ENCODE measurements at places on chromosomes 7 and 10. TPM values are rescaled to one million over a fixed set of nuclear protein-coding genes. Genes with fewer than 3 reads are reported as not detected.
A peak's percentile ranks its signal among the peaks of the same experiment; 100 is the strongest.

DNA sequence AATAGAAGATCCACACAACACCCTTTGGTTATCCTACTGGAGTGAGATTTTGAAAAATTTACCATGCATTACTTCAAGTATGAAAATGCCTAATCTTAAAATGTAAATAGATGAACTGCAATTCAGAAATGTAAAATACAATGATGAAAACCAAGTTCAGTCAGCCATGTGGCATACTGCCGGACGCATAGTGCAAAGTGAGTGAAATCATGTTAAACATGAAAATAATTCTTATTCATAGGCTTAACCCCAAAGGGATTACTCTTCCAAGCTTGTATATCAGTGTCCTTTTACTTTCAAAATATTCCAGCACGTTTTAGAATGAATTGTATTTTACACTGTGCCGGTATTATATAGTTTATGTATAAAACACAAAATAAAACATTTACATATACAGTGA lies 99.8 kb downstream of the THSD7A start:
- H3K27me3 ChIP-seq = no peaks in the 10 kb centered on the region
- H3K4me3 ChIP-seq = no peak overlapping the region
- no peak for DNase-seq

DNA sequence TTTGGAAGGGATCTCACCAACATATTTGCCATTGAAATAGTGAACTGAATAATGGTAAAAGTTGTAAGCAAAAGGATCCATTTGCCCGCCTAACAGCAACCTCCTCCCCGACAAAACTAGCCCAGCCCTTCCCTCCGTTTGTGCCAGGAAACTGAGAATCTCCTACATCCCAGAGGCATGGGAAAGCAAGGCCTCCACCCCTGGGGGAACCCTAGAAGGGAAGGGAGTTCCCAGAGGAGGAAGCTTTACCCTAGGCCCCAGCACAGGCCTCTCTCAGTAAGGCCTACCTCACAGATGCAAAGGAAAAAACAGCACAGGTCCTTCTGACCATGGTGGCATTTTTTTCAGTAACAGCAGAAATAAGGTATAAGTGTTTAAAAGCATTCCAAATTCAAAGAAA lies 229.7 kb downstream of the ELMO1 start:
- DNase-seq = no peak
- H3K27me3 ChIP-seq = peaks cover 25% of the 10 kb centered on the region
- H3K27ac ChIP-seq = no peak overlapping the region
- H3K36me3 ChIP-seq = no peaks in the 10 kb centered on the region

GRCh38 chr7:139697056-139697455 lies 80.7 kb downstream of the HIPK2 start:
- no peaks in the 10 kb centered on the region for H3K4me1 ChIP-seq
- H3K4me3 ChIP-seq = no peak overlapping the region
- no peaks in the 10 kb centered on the region for H3K27me3 ChIP-seq
- H3K36me3 ChIP-seq = 0 out of 2 replicates have a peak, but pooled peaks cover 3% of the 10 kb centered on the region

GRCh38 chr7:82339958-82340357 lies 103.6 kb downstream of the CACNA2D1 start:
- H3K27me3 ChIP-seq = no peaks in the 10 kb centered on the region
- H3K4me1 ChIP-seq = no peaks in the 10 kb centered on the region
- no peak overlapping the region for H3K27ac ChIP-seq
- no peak overlapping the region for H3K4me3 ChIP-seq
- no peaks in the 10 kb centered on the region for H3K36me3 ChIP-seq

DNA sequence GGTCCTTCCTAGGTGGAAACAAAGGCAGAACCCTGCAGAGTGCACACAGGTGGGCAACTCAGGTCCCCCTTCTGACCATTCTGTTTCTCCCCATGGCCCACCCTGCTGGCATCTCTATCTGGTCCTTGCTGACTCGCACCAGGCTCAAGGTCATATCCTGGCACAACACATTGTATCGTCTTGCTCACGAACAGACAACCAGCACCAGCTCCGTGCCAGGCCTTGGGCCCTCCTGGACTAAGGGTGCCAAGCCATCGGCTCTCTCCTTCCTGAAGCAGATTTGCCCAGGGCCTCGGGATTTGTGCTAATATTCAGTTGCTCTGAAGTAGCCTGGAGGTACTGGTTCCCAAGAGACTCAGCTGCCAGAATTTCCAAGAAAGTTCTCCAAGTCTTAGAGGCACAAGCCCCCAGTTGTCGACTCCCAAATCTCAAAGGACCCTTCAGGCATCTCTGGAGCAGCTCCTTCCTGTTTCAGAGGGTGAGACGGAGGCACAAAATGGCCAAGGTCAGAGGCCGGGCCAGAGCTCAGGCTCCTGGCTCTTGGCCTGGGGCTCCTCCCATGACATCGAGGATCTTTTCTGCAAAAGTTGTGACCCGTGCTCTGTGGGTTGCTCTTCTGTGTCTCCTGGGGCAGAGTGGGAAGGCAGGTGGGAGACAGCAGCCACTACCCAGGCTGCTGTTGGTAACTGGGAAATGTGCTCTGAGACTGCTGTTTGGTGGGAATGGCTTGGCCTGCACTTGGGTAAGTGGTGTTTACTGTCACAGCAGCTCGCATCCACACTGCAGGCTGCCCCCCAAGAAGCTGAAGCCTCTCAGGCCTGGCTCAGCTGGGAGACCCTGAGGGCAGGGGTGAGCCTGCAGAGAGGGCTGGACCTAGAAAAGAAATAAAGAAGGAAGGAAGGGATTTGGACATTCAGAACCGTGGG lies 121.3 kb downstream of the RGS10 start:
- H3K27me3 ChIP-seq = no peaks in the 10 kb centered on the region
- H3K36me3 ChIP-seq = no peaks in the 10 kb centered on the region
- no peak overlapping the region for H3K27ac ChIP-seq
- H3K4me1 ChIP-seq = peaks cover 6% of the 10 kb centered on the region

DNA sequence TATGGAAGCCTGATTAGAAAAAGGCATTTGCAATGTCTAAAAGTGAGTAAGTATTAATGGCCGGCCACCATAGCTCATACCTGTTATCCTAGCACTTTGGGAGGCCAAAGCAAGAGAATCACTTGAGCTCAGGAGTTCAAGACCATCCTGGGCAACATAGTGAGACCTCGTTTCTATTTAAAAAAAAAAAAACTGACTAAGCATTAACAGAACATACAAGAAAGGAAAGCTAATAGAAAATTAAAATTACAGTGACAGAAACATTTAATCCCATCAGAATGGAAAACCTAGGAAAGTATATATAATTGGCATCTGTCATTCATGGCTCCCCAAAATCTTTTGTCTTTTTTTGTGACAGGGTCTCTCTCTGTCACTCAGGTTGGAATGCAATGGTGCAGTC lies 55.9 kb downstream of the AOC1 start:
- H3K4me1 ChIP-seq = no peaks in the 10 kb centered on the region
- no peak overlapping the region for H3K27ac ChIP-seq
- DNase-seq = no peak

DNA sequence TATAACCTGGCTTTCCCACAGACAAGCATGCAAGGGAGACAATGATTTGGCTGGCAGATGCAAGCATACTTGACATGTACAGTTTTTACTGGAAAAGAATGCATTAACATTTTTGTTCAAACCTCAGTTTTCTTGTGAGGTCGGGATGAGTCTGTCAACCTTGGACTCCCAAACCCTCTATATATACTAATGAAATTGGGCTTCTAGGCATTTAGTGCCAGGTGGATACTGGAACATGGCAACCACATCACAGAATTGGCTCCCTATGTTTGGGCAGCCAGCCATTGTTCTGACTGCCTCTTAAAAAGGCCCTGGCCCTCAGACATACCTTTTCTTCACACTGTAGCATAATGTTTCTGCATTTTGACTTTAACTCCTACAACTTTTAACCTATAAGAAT lies 39.1 kb downstream of the CDK6 start:
- H3K27ac ChIP-seq = no peak overlapping the region
- DNase-seq = no peak
- H3K4me3 ChIP-seq = no peak overlapping the region
- peaks cover 6% of the 10 kb centered on the region for H3K4me1 ChIP-seq
- H3K27me3 ChIP-seq = no peaks in the 10 kb centered on the region

GRCh38 chr10:126017961-126018560 lies 121.7 kb downstream of the FANK1 start:
- no peaks in the 10 kb centered on the region for H3K36me3 ChIP-seq
- no peaks in the 10 kb centered on the region for H3K27me3 ChIP-seq
- no peak for DNase-seq
- no peak overlapping the region for H3K27ac ChIP-seq
- no peaks in the 10 kb centered on the region for H3K4me1 ChIP-seq

GRCh38 chr10:32891261-32891660 lies 66.8 kb downstream of the ITGB1 start:
- H3K4me3 ChIP-seq = no peak overlapping the region
- H3K4me1 ChIP-seq = no peaks in the 10 kb centered on the region
- H3K27ac ChIP-seq = no peak overlapping the region
- H3K27me3 ChIP-seq = no peaks in the 10 kb centered on the region
- peaks cover under 1% of the 10 kb centered on the region for H3K36me3 ChIP-seq
- DNase-seq = no peak

DNA sequence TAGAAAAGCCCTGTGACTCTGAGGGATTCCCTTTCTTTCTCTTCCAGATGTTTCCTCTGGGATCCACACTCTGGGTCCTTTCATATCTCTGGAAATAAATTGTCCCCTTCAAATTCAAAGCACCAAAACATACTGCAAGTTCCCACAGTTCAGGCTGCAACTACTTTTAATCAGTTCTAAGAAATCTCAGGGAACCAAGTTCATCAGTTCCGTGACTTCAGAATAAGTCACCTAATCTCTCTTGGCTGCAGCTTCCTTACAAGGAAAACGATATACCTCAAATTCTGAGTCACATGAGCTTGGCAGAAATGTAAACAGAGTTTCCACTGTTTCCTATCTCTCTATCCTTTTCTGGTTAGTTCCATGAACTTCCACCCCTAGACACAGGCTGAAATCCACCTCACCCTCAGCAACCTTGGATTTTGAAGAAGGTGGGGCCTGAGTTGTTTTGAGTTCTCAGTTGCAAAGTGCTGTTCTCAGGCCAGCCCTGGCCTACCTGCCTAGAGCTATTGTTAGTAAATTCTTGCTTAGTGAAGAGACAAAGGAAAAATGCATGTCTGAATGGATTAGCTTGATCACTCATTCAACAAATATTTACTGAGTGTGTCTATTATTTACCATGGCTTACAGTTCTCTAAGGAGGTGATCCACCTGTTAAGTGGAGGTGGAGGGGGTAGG lies 59.3 kb upstream of the IL6 start:
- no peak overlapping the region for H3K27ac ChIP-seq
- DNase-seq = peak; percentile 6
- no peaks in the 10 kb centered on the region for H3K27me3 ChIP-seq
- no peak overlapping the region for H3K4me3 ChIP-seq
- no peaks in the 10 kb centered on the region for H3K36me3 ChIP-seq
- no peaks in the 10 kb centered on the region for H3K4me1 ChIP-seq

GRCh38 chr7:3294432-3295100 lies 6.5 kb upstream of the SDK1 start:
- peaks cover 9% of the 10 kb centered on the region for H3K27me3 ChIP-seq
- H3K4me1 ChIP-seq = no peaks in the 10 kb centered on the region
- H3K27ac ChIP-seq = no peak overlapping the region
- no peak overlapping the region for H3K4me3 ChIP-seq
- no peaks in the 10 kb centered on the region for H3K36me3 ChIP-seq

- no peak overlapping the region for H3K4me3 ChIP-seq
- H3K27ac ChIP-seq = no peak overlapping the region
- no peaks in the 10 kb centered on the region for H3K27me3 ChIP-seq
- no peaks in the 10 kb centered on the region for H3K4me1 ChIP-seq
Measured at GRCh38 chr7:8818406-8818805, 385.0 kb downstream of the NXPH1 start.

DNA sequence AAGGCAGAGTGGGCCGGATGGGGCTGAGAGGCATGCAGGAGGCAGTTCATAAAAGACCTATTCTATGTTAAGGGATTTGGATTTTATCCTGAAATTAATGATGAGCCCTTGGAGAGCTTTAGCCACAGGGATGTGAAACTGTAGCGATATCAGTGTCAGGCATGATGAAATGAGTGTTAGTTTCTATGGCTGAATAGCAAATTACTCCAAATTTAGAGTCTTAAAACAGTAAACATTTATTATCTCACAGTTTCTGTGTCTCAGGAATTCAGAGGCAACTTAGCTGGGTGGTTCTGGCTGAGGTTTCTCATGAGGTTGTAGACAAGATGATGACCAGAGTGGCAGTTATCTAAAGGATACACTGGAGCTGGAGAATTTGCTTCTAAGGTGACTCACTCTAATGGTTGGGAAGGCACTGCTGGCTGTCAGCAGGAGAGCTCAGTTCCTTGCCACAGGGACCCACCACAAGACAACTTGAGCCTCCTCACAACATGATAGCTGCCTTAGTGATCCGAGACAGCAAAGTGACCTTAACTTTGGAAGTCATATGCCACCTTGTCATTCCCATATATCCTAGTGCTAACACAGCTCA lies 36.7 kb upstream of the SFTPD start:
- peaks cover 29% of the 10 kb centered on the region for H3K4me1 ChIP-seq
- H3K4me3 ChIP-seq = no peak overlapping the region
- DNase-seq = no peak
- H3K36me3 ChIP-seq = no peaks in the 10 kb centered on the region
- H3K27me3 ChIP-seq = no peaks in the 10 kb centered on the region

GRCh38 chr10:30172673-30173072 lies 113.3 kb upstream of the JCAD start:
- no peaks in the 10 kb centered on the region for H3K27me3 ChIP-seq
- H3K4me1 ChIP-seq = no peaks in the 10 kb centered on the region
- H3K36me3 ChIP-seq = no peaks in the 10 kb centered on the region

DNA sequence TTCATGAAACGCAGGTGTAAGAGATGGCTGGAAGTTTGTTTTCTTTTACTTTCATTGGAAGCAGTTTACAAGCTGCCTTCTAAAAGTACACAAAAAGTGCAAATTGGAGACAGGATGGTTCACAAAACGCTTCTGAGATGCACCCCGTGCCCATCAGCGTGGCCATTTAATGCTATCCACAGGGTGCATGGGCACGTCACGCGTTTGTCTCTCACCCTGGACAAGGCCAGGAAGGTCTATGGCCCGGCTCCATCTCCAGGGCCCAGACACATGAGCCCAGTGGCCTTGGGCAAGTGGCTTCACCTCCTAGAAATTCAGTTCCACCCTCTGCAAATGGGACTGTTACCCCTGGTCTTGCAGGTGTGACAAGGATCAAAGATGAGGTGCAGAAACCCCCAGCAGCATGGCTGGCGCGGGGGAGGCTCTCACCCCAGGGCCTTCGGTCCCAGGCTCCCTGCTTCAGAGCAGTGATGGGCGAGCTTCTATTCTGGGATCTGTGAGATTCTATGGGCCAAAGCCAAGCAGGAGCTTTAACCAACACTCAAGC lies 60.8 kb upstream of the EBF3 start:
- no peaks in the 10 kb centered on the region for H3K36me3 ChIP-seq
- no peak overlapping the region for H3K27ac ChIP-seq
- H3K27me3 ChIP-seq = no peaks in the 10 kb centered on the region
- no peaks in the 10 kb centered on the region for H3K4me1 ChIP-seq
- no peak for DNase-seq

- no peaks in the 10 kb centered on the region for H3K36me3 ChIP-seq
- DNase-seq = no peak
- H3K27me3 ChIP-seq = peaks cover 5% of the 10 kb centered on the region
Measured at GRCh38 chr10:80545258-80545881, 7.7 kb downstream of the SH2D4B start.

- H3K27me3 ChIP-seq = no peaks in the 10 kb centered on the region
- H3K36me3 ChIP-seq = no peaks in the 10 kb centered on the region
- peak; percentile 19 for DNase-seq
- H3K4me1 ChIP-seq = peaks cover 7% of the 10 kb centered on the region
- no peak overlapping the region for H3K4me3 ChIP-seq
Measured at GRCh38 chr7:106520962-106521514, 139.9 kb downstream of the CCDC71L start.

Gene STEAP4
- 0.15 TPM for total RNA-seq

Gene IFT22
- 27.2 TPM for total RNA-seq

Gene ZNF92
- total RNA-seq = 9.4 TPM

Gene AKR1E2
- total RNA-seq = 5.0 TPM

Gene GAD2
- total RNA-seq = not detected

Gene SH2B2
- 11.8 TPM for total RNA-seq

Gene MYH16
- 0.57 TPM for total RNA-seq

Gene TIMM23B
- total RNA-seq = 18.9 TPM

Gene LIPN
- not detected for total RNA-seq

Gene GPR15LG
- not detected for total RNA-seq

Measured in HCT116 (cell line).